ENCODE measurements at places on chromosomes 16 and 17.

- DNase-seq = no peak
Observed at GRCh38 chr17:74639704-74640151, 16.2 kb upstream of the CD300E start.

GRCh38 chr17:846901-847843 lies 65.0 kb downstream of the MRM3 start:
- DNase-seq = no peak

DNA sequence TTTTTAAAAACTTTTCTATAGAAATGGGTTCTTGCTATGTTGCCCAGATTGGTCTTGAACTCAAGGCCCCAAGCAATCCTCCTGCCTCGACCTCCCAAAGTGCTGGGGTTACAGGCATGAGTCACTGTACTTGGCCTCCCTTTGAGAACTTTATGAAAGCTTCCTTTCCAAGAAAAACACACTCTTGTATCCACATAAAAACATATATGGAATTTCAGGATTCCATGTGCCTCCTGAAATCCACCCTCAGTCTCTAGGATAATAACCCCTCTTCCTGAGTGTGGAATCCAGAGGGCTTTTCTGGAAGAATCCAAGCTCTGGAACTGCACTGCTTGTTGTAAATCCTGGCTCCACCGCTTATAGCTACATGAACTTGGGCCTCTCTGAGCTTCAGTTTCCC lies 53.2 kb upstream of the MRTFB start:
- no peak for DNase-seq

DNA sequence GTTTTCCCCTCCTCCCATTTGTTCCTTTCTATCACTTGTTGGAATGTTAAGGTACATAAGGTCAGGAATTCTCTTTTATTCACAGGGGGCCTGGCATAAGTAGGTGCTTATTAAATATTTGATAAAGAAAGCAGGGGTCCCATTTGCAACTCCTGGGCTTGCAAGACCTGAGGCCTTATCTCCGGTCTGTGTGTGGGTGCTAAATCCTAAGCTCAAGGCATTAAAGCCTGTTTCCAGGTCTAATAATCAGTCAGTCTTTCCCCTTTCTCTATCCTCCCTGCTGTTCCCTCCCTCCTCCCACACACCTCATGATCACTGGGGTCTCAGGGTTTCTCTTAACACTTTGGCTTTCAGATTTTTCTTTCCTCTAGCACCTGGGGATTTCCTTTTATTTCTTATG lies 17.1 kb downstream of the NTN1 start:
- DNase-seq = no peak

DNA sequence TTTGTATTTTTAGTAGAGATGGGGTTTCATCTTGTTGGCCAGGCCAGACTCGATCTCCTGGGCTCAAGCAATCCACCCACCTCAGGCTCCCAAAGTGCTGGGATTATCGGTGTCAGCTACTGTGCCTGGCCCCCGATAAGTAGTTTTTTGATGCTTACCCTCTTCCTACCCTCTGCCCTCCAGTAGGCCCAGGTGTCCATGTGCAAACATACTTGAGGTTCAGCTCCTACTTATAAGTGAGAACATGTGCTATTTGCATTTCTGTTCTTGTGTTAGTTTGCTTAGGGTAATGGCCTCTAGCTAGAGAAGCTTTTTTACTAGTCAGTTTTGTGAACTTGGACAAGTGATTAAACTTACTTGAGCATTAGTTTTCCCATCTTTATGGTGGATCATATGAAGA lies 136.8 kb downstream of the HS3ST4 start:
- DNase-seq = no peak

DNA sequence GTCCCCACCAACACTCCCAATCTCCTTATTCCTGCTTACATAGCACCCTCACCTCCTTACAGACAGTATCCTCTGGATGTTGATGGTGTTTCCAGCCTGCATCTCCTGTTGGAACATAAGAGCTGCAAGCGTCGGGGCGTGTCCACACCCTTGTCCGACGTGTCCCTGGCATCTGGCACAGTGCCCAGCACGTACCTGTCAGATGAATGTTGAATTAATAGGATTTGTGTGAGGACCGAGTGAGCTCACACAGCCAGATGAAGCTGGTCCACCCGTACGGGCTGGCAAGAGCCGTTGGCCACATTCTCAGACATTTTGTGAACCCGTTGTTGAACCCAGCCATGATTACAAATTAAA lies 12.2 kb upstream of the CBX4 start:
- peak; percentile 68 for DNase-seq

GRCh38 chr17:33013596-33014375 lies 22.1 kb downstream of the SPACA3 start:
- no peak for DNase-seq

- no peak for DNase-seq
Observed at GRCh38 chr17:46064460-46064859, 65.4 kb downstream of the STH start.

- DNase-seq = no peak
Observed at GRCh38 chr16:55559933-55560516, 6.5 kb upstream of the CAPNS2 start.

GRCh38 chr16:11093572-11094074 lies 149.3 kb downstream of the CLEC16A start:
- no peak for DNase-seq

GRCh38 chr16:67537270-67537635 lies 8.6 kb downstream of the RIPOR1 start:
- no peak for DNase-seq

GRCh38 chr17:78387977-78388941 lies 9.8 kb downstream of the PGS1 start:
- DNase-seq = no peak

- DNase-seq = no peak
Observed at GRCh38 chr16:75272097-75272551, 20.7 kb upstream of the BCAR1 start.

- no peak for DNase-seq
Observed at GRCh38 chr16:27341549-27341948, 27.8 kb downstream of the IL4R start.

GRCh38 chr17:16273929-16274339 lies 56.9 kb downstream of the PIGL start:
- no peak for DNase-seq

DNA sequence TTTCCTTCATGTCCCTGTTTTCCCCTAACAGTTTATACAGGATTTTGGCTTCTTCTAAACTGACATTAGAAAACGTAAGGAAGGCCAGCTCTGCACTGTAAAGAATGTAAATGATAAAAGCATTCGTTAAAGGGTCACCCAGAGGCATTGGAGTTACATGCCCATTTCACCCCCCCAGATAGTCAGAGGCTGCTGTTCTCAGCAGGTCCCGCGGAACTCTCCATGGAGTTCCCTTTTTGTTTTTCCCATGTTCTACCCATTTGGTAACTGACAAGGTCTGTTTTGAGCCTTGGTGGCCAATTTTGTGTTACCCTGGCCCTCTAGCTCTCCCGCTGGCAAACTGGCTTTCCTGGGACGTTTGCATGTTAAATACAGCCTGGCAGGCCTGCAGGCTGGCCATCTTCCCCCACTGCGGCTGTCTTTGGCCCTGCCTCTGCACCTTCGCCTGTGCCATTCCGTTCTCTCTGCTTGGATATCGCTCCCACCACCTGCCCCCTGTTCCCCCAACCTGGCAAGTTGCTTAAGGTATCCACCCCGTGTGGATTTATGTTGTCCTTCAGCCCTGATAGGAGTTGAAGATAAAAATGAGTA lies 49.7 kb downstream of the EPN2 start:
- DNase-seq = no peak

GRCh38 chr17:61218438-61218837 lies 181.2 kb upstream of the TBX2 start:
- DNase-seq = no peak

- no peak for DNase-seq
Observed at GRCh38 chr17:42519546-42520491, 16.2 kb upstream of the NAGLU start.

- no peak for DNase-seq
Observed at GRCh38 chr16:50011707-50012106, 13.3 kb upstream of the CNEP1R1 start.

GRCh38 chr17:77373299-77374169 lies 232.8 kb downstream of the SEC14L1 start:
- DNase-seq = no peak

GRCh38 chr17:45096926-45097325 lies 35.4 kb downstream of the PLCD3 start:
- DNase-seq = no peak

- no peak for DNase-seq
Observed at GRCh38 chr17:67436233-67436632, 59.2 kb downstream of the PITPNC1 start.

DNA sequence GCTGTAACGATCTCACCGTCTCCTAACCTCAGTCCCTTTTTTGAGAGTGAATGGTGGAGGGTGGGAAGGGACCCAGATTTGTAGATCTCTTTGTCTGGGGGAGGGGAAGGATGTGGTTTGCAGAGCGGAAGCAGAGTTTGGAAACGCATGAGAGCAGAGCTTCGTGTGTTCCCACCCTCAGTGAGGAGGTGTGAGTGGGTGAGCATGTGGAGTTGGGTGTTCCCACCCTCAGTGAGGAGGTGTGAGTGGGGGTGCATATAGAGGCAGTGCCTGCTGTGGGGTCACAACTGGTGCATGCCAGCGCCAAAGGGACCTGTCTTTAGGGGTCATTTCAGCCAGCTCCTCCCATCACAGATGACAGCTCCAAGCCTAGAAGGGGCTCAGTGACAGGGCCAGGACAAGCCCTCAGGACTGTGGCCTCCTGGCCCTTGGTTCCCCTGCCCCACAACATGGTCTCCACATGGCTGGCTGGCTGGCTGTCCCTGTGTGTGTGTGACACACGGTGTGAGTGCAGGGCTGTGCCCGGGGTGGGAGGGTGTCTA lies 1.8 kb upstream of the CISD3 start:
- no peak for DNase-seq

- DNase-seq = no peak
Observed at GRCh38 chr17:79987187-79987934, 48.3 kb downstream of the TBC1D16 start.

DNA sequence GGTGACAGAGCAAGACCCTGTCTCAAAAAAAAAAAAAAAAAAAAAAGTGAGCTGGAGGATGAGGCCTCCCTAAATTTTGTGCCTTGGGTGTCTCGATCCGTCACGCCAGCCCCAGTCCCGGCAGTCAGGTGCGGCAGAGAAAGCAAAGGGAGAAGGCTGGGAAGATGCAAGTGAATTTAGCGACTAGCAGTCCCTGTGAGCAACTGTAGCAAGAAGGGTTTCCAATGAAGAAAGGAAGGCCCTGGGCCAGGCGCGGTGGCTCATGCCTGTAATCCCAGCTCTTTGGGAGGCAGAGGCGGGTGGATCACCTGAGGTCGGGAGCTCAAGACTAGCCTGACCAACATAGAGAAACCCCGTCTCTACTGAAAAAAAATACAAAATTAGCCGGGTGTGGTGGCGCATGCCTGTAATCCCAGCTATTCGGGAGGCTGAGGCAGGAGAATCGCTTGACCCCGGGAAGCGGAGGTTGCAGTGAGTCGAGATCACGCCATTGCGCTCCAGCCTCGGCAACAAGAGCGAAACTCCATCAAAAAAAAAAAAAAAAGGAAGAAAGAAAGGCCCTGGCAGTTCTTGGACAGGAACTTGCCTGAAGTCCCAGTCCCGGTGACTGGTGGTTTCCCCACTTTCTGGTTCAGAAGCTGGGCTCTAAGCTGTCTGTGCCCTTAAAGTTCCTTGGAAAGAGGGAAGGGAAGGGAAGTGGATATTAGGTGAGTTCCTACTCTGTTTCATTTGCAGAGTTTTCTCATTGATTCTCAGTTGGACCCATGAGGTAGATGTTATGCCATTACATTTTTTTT lies 1.8 kb upstream of the QPRT start:
- no peak for DNase-seq

DNA sequence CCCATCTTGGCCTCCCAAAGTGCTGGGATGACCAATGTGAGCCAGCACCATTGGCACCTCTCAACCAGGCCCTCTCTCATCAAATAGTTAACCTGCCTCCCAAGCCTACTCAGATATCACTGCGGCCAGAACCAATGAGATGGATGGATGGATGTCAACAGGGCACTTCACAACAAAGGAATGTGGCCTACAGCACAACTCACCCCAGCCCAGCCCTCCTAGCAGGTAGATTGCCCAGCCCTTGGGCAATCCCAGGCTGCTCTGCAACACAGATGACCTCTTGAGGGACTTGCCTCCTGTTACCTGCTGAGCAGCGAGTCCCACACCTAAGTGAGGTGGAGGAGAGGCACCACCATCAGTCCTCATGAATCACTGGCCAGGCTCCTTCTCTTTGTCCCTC lies 22.6 kb upstream of the KIFC3 start:
- no peak for DNase-seq

- no peak for DNase-seq
Observed at GRCh38 chr17:73624496-73624988, 19.7 kb downstream of the SDK2 start.

DNA sequence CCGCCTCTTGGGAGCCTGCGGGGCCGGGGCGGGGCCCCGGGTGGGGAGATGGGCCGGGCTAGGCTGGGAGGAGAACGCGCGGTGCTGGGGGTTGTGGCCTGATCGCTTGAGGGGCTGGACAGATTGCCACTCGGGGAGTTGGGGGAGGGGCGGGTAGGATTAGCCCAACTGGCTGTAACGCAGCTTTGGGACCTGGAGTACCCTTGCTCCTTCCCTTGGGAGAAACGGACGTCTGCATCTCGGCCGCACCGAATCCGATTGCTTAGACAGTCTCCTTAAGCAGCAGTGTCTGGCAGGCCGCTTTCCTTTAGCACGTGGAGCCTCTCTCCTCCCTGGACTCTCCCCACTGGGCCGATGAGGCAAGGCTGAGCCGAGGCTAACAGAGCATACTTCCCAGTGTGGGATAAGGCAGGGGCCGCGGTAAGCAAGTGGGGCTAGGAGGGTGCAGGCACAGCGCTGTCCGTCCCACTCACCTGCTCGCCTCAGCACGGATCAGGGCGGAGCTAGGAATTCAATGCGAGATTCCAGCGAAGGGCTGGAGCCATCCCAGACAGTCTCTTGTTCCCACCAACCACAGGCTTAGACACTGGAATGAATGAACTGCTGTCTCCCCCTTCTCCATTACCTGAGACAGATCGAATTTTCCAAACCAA lies 540 bp upstream of the ACLY start:
- DNase-seq = peak; percentile 19

- no peak for DNase-seq
Observed at GRCh38 chr16:35296962-35297653, 1837.7 kb downstream of the TP53TG3F start.

- no peak for DNase-seq
Observed at GRCh38 chr17:9101356-9101755, 80.0 kb downstream of the NTN1 start.

DNA sequence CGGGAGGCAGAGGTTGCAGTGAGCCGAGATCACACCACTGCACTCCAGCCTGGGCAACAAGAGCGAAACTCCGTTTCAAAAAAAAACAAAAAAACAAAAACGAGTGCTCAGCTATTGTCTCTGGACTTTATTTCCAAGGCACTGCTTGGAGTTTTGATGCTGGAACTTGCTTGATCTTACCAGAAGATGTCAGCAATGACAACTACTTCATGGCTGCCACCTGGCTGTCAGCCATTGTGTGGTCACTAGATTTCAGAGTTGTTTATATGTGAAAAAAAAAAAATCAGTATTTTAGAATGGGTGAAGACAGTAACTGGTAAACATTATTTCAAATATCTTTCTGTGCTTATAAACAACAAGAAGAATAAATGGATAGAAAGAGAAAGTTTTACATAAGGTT lies 26.3 kb upstream of the OR4D1 start:
- DNase-seq = no peak

All from NCI-H748 treated with DMSO at 0.1 percent for 48 hours (cell line).